ENCODE measurements at places on chromosomes 3 and 15. TPM values are rescaled to one million over a fixed set of nuclear protein-coding genes. Genes with fewer than 3 reads are reported as not detected.

CPLX3 gene
- total RNA-seq = not detected

VPS18 gene
- total RNA-seq = 39.5 TPM

KIF23 gene
- total RNA-seq = 87.0 TPM

CLDN1 gene
- total RNA-seq = 6.8 TPM

CCR9 gene
- not detected for total RNA-seq

EHD4 gene
- total RNA-seq = 66.9 TPM

TYRO3 gene
- total RNA-seq = 23.5 TPM

CAV3 gene
- not detected for total RNA-seq

MAP6D1 gene
- 12.4 TPM for total RNA-seq

CD86 gene
- not detected for total RNA-seq

SPINT1 gene
- total RNA-seq = 177 TPM

GPR27 gene
- total RNA-seq = 0.07 TPM

CLDN18 gene
- not detected for total RNA-seq

ZSCAN2 gene
- 18.3 TPM for total RNA-seq

POTEB3 gene
- not detected for total RNA-seq

SAMD7 gene
- total RNA-seq = not detected

PTH1R gene
- total RNA-seq = not detected

CNTN3 gene
- total RNA-seq = not detected

GOLGA8J gene
- not detected for total RNA-seq

GPR156 gene
- total RNA-seq = 5.1 TPM

ATP8B4 gene
- total RNA-seq = not detected

TEX264 gene
- total RNA-seq = 88.1 TPM

SLC7A14 gene
- total RNA-seq = not detected

SKOR1 gene
- total RNA-seq = 0.35 TPM

DMXL2 gene
- 11.1 TPM for total RNA-seq

PLCH1 gene
- 4.1 TPM for total RNA-seq

RAB6B gene
- total RNA-seq = 0.75 TPM

GOLGA8S gene
- not detected for total RNA-seq

PRTG gene
- total RNA-seq = 1.4 TPM

ITIH1 gene
- not detected for total RNA-seq

MYO5C gene
- total RNA-seq = 16.7 TPM

SUCNR1 gene
- total RNA-seq = not detected

CHRM5 gene
- total RNA-seq = 0.04 TPM

ST3GAL6 gene
- total RNA-seq = 7.3 TPM

C3orf33 gene
- total RNA-seq = 3.6 TPM

SI gene
- total RNA-seq = not detected

SERPINI2 gene
- total RNA-seq = not detected

PLOD2 gene
- 76.1 TPM for total RNA-seq
